Activated naive CD8-positive, alpha-beta T cell treated with anti-CD3 and anti-CD28 coated beads, Interleukin-2, amount 10 ng/mL, durations not matched to agents 7 days and 5 days (primary cell): ENCODE measurements at places on chromosomes 13 and 19. TPM values are rescaled to one million over a fixed set of nuclear protein-coding genes. Genes with fewer than 3 reads are reported as not detected.

The COMP gene
- total RNA-seq: not detected

The CEACAM16 gene
- not detected for total RNA-seq

The CRX gene
- 0.06 TPM for total RNA-seq

The IZUMO4 gene
- total RNA-seq: 17.7 TPM

The SIX5 gene
- 1.8 TPM for total RNA-seq

The PPFIA3 gene
- total RNA-seq: 4.6 TPM

The CELF5 gene
- total RNA-seq: not detected

The KLK6 gene
- total RNA-seq: not detected

The LGALS4 gene
- total RNA-seq: 3.8 TPM

The MEF2B gene
- 5.2 TPM for total RNA-seq

The SOX1 gene
- total RNA-seq: not detected

The VAV1 gene
- total RNA-seq: 113 TPM

The SIGLEC9 gene
- 2.0 TPM for total RNA-seq

The PHLDB3 gene
- total RNA-seq: 19.8 TPM

The AKAP11 gene
- total RNA-seq: 30.6 TPM

The SIRT6 gene
- total RNA-seq: 37.5 TPM

The TRAPPC5 gene
- total RNA-seq: 74.4 TPM

The ZNF20 gene
- 5.9 TPM for total RNA-seq
